ENCODE measurements at places on chromosomes 11 and 22.
A peak's percentile ranks its signal among the peaks of the same experiment; 100 is the strongest.

- no peak for DNase-seq
These were observed 2.3 kb upstream of the MALAT1 start for GRCh38 chr11:65496304-65497140.

DNA sequence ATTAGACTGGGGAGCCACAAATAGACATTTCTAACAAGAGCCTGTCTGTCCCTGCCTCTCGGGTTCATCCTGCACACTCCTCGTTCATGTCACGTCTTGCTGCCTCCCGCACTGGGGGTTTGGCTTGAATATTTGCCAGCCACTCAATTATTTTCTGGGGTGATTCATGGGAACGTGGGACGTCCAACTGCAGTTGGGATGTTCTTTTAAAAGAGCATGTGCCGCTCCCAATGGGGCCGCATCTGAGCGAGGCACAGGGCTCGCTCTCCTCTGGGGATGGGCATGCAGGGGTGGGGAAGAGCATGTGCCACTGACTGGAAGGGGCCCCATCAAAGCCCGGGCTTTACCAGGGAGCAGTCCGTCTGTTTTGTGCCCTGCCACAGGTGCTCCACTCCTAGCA is 43.4 kb downstream of the PARVG start:
- DNase-seq = no peak

DNA sequence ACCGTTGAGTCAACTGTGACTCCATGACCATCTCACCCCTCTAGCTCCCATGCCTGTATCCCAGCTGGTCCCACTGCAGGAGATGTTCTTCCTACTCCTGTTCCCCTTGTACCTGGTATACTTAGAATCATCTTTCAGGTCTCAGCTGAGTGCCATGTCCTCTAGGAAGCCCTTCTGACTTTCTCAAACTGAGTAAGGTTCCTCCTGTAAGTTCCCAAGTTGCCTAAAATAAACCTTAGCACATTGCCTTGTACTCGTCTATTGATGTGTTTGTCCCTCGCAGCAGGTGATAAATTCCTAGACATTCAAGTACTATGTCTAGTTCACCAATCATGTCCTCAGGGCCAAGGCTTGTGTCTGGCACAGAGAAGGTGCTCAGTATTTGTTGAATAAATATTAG is 18.4 kb upstream of the ASCC2 start:
- no peak for DNase-seq

DNA sequence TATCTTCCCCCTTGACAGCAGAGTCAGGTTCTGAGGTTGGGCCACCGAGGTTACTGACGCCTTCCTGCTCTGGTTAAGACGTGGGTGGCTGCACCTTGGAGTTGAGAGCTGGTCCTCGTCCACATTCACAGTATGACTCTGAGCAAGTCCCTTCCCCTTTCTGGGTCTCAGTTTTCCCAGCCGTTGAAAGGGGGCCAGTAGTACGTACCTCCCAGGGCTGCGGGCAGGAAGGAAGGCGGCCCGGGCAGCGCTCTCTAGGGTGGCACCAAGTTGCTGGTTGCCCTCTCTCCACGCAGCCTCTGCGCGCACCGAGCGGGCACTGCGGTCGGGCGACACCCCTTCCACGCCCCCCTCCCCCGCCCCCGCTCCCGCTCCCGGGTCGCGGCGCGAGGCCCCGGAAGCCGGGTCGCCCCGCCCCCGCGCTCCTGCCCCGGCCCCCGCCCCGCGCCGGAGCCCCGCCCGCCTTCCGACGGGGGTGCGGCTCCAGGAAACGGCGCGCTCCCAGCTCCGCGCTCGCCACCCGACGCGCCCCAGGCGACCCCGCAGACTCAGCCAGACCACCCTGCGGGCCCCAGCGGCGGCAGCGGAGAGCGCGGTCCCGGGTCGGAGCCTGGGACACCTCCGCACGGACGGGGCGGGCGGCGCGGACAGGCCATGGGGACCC is at the start of gene EHBP1L1:
Gene EHBP1L1 (plus strand): TSS at position 486 of the 664 bp plus-strand sequence. CDS start 250 bp downstream, outside the sequence.
- DNase-seq = peak; percentile 88

DNA sequence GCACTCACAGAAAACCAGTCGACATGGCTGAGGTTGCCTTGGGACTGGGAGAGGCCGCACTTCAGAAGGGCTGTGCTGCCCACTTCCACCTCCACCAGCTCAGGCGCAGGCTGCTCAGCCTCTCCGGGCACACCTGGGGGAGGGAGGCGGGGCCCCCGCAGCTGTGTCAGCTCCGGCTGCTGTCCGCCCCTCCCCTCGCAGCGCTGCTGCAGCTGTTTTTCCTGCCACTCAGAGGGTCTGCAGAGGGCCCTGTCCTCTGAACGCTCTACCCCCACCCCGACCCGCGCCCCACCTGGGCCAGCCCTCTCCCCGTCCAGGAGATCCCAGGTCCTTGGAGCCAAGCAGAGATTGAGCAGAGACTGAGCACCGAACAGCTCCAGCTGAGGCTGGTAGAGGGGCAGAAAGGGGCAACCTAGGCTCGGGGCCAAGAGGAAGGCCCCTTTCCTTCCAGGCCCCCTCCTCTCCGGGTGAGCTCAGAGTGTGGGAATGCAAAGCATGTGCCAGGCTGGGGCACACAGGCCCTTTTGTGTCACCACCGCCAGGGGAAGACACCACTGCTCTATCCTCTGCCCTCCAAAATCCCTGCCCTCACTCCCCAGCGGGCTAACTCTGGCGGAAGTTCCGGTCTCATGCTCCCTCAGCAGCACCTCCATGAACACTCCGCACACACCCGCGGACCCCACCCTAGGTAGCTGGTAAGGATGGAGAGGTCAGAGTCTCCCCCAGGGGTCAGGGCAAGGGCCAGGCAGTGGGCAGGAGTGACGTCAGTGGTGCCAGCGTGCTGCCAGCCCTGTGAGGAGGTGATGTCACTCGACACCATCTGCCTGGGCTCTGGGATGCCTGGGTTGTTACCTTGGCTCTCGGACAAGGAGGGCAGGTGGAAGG is 1.6 kb downstream of the MCAM start:
- DNase-seq = peak; percentile 49

- no peak for DNase-seq
These were observed 4.3 kb downstream of the MRGPRG start for GRCh38 chr11:3214420-3214699.

DNA sequence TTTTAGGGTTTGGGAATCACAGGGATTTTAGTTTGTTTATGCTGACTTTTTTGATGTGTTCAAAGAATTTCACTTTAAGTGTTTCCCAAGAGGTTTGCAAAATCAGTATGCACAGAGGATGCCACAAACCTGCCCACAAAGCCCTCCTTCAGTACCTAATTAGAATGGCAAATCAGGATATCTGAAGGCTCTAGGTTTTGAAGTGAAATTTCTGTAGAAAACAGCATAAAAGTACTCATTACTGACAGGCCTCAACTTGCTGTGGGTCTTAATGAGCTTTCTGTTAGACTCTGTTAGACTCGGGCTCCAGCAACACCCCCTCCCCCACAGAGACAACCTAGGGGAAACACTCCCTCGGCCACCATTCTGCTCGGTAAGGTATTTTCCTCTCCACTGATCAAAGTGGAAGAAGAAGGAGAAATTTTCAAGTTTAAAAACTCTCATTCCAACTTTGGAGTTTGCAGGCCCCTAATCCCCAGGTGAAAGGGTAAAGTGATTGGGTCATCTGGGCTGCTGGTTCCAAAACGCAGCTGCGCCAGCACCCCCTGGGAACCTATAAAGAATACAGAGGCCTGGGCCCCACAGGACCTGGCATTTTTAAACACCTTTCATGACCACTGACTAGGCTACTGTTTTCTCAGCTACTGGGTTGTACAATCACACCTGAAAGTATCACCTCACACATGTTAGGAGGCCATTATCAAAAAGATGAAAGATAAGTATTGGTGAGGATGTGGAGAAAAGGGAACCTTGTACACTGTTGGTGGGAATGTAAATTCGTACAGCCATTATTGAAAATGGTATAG is 67.5 kb downstream of the PLEKHA7 start:
- no peak for DNase-seq

- DNase-seq = no peak
These were observed 287.4 kb upstream of the PDGFD start for GRCh38 chr11:104451197-104451893.

- DNase-seq = no peak
These were observed 23.4 kb downstream of the GTPBP1 start for GRCh38 chr22:38728871-38729796.

- no peak for DNase-seq
These were observed 413.2 kb downstream of the CTTN start for GRCh38 chr11:70811483-70811882.

- DNase-seq = peak; percentile 30
These were observed 7.6 kb downstream of the KCNJ5 start for GRCh38 chr11:128898580-128899344.

- peak; percentile 58 for DNase-seq
These were observed 18.8 kb downstream of the PRPF19 start for GRCh38 chr11:60887556-60887955.

DNA sequence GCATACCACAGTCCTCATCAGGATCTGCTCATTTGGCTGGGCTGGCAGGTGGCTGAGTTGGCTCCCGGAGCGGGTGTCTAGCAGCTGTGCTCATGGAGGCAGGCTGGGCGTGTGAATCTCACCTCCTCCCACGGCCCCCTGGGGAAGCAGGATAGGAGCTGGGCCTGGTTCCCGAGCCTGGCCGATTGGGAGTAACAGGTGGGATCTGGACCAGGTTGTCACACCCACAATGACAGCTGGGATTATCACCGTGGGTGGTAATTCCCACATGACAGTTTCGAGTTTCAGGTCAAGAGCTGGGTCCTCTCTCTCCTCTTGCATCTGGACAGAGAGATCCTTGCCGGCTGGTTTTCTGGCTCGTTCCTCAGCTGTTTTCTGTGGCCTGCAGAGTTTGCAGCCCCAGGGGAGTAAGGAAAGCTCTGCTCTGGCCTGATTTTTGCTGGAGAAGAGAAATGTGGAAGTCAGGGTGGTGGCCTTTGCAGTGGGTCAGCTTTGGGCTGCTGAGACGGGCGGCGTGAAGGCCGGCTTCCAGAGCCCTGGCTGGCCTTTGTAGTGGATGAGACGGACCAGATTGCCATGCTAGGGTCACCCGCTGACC is 57.0 kb downstream of the BCR start:
- no peak for DNase-seq

- DNase-seq = peak; percentile 12
These were observed 9.5 kb downstream of the FOLR3 start for GRCh38 chr11:72144807-72145565.

DNA sequence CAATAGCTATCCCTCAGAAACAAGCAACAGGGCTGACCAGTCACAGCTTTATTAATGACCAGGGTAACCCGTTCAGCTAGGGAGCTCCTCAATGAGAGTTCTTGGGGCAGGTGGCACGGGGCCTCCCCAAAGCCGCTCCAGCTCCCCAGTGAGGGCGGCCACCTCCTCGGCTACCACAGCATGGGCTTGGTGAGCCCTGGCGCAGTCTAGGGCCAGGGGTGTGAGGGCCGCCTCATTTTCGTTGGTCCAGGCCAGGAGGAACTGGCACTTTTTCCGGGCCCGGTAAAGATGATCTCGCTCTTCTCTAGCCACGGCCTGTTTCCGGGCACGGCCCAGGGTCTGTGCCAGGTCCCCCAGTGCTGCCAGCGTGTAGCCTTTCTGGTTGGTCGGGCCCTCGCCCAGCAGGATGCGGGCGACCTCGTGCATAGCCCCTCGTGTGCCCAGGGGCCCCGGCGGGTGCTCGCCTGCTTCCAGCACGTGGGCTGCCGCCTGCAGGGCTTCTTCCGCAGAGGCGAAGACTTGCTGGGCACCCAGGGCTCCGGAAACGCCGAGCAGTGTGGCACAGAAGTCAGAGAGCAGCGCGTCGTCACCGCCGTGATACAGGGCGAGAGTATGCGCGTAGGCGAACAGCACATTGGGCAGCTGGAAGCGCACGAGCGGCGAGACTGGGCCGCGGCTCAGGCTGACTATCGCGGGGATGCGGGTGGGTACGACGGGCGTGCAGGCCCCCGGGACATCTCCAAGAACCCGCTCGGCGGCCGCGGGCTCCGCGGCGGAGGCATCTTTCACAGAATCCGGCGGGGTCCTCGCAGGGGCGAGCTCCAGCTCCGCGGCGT is 913 bp downstream of the ZNHIT2 start:
- peak; percentile 65 for DNase-seq

DNA sequence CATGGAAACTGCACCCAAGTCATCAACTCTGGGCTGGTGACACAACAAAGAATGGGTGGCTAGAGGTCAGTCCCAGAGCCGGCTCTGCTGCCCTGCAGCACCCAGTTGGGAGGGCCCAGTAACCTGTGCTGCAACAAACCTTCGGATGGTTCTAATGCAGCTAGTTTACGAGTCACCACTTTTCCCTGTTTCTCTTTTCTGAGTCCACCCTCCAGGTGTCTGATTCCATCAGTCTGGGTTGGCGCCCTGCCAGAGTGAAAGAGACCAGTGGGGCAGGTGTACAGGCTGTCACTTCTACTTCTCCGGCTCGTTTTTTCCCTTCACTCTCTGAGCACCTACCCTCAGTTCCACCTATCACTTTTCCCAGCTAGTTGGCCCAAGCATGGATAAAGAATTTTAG is 572.9 kb downstream of the NTM start:
- no peak for DNase-seq

GRCh38 chr11:73521621-73522020 is 76.3 kb downstream of the FAM168A start:
- DNase-seq = no peak

DNA sequence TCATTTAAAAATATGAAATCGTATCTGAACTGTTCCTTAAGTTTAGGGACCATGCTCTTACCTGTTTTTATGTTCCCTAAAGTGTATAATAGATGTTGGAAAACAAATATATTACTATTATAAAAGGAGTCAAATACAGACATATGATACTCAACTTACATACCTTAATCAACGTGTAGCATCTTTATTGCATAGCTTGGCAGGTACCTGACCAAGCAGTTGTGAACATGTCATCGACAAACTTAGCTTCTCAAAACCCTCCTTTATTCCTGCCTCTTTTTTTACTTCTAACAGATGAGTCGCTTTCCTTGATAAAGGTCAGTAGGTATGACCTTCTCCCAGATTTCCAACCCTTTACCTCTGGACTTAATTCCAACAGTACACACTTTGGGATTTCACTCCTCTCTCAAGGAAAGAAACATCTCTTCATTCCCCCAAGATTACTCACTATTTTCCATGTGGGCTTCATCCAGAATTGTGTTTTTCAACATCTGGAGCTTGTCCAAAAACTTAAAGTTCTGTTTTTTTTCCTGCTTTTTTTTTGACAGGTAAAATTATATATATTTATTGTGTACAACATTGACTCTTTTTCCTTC is 11.9 kb downstream of the HIPK3 start:
- DNase-seq = no peak

GRCh38 chr22:21448627-21449416 is 18.4 kb upstream of the TMEM191C start:
- no peak for DNase-seq

Measured in AG08396 (cell line).